M059J (cell line): ENCODE measurements at places on chromosomes 12 and 14.
A peak's percentile ranks its signal among the peaks of the same experiment; 100 is the strongest.

- no peak for DNase-seq
These were observed 52.6 kb downstream of the SAV1 start for GRCh38 chr14:50615552-50615951.

DNA sequence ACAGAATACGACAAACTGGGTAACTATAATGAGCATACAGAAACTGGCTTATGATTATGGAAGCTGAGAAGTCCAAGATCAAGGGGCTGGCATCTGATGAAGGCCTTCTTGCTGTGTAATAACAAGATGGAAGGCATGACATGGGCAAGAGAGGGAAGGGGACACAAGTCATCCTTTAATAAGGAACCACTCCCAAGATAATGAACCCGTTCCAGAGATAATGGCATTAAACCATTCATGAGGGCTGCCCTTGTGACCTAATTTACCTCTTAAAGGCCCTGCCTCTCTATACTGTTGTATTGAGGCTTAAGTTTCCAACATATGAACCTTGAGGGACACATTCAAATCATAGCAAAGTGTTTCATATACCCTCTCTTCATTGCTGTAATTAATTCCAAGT, 4.6 kb upstream of the VTI1B start:
- DNase-seq: no peak

DNA sequence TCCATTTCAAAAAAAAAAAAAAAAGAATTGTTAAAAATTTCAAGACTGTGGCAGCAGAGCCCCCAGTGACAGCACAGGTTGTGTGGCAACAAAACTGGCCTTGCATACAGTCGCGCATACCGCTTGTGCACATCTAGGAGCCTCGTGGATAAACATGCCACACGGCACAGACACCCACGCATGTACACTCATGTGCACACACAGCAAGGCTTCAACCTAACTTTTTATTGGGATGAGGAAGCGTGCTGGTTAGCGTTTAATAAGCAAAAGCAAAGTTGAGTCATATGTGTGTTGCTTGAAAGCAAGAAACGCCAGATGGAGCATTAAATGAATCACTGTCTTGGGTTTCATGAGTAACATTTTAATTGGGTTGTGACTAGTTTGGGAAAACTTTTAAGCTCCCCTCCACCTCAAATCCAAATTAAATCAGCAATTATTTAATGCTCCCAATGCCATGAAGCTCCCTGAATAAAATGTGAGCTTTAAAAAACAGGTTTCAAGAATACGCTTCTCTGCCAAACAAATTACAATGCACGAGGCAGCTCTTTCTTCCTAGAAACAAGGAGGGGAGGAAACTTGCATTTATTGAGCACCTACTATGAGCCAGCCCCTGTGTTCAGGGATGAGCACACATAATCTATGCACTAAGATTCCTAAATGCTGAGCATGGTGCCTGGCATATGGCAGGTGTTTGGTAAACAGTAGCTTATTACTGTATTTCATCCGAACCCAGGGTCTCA, 35.7 kb upstream of the EML1 start:
- peak; percentile 96 for DNase-seq

- peak; percentile 96 for DNase-seq
These were observed 116.5 kb downstream of the RFLNA start for GRCh38 chr12:124411281-124411878.

DNA sequence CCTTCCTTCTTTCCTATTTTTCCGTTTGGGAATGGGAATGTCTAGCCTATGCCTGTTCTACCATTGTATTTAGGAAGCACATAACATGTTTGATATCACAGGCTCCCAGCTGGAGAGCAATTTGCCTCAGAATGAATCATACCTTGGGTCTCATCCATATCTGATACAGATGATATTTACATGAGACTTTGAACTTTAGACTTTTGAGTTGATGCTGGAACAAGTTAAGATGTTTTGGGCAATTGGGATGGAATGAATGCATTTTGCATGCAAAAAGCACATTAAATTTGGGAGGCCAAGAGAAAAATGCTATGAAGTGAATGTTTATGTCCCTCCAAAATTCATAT, 61.9 kb upstream of the BEGAIN start:
- peak; percentile 75 for DNase-seq

DNA sequence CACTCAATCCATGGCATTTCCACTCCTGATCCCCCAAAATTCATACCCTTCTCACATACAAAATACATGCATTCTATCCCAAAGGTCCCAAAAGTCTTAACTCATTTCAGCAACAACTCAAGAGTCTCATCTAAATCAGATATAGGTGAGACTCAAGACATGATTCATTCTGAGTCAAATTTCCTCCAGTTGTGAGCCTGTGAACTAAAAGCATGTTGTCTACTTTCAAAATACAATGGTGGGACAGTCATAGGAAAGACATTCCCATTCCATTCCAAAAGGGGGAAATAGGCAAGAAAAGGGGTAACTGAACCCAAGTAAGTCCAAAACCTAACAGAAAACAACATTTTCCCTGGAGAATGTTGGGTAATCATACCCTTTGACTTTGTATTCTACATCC, 103.3 kb downstream of the C12orf75 start:
- DNase-seq: peak; percentile 86

- DNase-seq: no peak
These were observed 16.7 kb upstream of the FAM234B start for GRCh38 chr12:13027508-13027907.

DNA sequence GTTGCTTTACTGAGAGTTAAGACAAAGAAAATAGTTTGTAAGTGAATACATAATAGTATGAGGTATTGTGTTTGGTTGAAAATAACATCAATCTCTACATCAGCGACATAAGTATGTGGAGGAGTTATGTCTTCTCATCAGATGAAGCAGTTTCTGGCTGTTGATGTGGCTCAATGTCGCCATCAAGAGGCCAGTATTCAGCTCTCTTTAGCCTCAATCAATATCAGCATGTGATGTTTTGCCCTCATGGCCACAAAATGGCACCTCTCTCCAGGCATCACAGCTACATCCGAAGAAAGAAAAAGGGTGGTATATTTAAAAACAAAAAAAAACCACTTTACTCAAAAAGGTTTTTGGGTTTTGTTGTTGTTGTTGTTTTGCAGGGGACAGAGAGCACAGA, 302.3 kb upstream of the TMEM132C start:
- peak; percentile 65 for DNase-seq

DNA sequence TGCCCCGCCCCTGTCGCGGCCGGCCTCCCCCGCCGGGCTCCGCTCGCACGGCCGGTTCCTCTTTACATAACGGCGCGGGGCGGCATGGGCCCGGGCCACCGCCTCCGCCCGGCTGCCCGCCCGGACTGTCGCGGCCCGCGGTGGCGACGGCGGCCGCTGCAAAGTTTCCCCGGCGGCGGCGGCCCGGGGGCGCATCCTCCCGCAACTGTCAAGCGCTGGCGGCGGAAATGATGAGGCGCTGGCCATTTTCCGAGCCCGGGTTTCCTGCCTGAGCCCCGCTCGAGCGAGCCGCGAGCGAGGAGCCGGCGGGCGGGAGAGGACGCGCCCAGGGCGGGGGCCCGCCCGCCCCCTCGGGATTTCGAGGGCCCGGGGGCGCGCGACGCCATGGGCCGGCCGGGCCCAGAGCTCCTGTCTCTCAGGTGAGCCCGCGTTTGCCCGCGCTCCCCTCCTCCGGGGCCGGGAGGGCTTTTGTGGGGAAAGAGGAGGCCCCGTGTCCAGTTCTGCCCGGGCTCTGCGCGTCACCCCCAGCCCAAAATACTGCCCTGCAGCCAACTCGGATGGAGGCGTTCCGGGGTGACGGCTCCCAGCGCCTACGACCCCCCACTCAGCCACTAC, at the start of gene SH2B3:
TSS of gene SH2B3 (plus strand) at position 65 of the 615 bp plus-strand sequence. CDS start 12,223 bp downstream, outside the sequence.
- peak; percentile 60 for DNase-seq

DNA sequence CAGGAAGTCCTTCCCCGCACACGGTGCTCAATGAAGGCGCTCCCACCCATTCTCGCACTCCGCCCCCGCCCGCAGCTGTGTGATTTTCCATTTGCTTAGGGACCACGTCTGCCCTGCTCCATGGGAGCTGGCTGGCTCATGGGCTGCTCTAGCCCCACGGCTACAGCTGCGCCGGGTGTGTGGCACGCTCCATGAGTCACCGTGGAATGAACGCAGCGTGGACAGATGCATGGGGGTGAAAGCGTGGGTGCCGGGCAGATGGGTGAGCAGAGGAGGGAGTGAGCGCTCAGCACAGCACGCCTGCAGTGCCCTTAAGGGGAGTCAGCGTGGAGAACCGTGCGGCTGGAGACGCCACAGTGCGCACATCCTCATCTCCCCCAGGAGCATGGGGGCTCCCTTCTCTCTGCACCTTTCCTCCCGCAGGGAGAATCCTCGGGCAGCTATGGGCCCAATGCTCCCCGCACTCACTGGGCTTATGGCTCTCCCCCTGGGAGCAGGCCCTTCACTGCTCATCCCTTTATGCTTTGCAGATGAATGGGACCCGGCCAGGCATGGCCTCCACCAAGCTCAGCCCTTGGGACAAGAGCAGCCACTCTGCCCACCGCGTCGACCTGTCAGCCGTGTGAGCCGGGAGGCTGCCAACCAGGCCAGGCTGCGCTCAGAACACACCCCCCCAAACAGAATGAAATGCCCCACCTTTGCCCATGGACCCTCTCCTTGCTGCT, 185.1 kb downstream of the ADGRD1 start:
- no peak for DNase-seq

DNA sequence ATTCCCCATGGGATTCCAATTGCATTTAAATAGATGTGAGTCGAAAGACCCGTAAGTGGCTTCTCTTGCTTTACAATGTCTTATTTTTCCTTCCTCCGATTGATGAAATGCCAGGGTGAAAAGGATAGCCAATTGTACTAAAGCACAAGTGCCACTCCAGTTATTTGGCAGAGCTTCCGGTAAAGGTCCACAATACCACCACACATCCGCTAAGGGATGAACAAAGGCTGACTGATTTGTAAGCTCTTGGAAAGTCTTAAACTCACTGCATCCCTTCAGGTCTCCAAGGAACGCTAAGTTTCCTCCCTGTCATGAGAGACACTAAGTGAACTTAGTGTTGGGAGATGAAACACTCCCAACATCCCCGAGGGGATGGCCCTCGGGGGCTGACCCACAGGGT, 21.2 kb upstream of the RNASE1 start:
- DNase-seq: no peak

DNA sequence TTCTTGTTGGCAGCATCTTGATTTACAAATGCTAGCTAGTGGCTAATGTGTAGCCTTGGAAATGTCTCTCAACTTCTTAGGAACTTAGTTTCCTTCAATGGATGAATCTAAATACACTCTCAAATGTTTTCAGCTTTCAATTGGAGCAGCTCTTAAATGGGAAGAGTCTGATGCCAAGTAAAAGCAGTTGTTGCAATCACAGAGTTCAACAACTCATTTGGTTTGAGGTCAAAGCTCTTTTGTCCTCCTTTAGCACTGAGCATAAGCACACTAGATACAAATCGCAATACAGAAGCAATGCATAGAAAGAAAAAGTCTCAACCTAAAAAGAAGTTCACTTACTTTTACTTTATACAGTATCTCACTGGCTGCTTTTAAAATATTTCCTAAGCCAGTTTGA, 986.1 kb upstream of the FLRT2 start:
- DNase-seq: no peak

DNA sequence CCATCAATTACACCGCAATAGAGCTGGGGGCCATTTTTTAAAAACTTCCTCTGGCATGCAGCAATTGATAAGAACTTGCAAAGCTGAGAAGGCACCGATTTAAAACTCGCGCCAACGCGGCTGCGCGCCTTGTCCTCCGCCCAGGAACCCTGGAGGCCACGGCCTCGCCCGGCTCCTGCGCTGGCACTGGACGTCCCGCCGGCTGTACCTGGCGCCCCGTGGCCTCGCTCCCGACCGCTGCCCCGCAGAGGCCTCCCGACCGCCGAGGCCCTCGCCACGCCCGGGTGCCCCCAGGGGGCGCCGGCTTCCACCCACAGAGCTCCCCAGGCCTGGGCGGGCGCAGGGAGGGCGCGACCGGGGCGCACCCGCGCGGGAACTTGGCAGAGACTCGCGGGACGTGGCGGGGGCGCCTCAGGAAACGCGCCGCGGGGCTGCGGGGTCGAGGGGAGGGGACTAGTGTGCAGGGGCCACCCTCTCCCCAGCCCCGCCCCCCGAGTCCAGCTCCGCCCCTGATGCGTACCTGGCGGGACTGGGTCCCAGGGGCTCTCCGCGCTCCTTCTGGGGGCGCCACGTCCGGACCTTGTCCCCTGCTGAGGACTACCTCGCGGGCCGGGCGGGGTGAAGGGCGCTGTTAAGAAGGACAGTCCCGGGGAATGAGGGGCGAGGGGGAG, 65.7 kb downstream of the TNFAIP2 start:
- no peak for DNase-seq

DNA sequence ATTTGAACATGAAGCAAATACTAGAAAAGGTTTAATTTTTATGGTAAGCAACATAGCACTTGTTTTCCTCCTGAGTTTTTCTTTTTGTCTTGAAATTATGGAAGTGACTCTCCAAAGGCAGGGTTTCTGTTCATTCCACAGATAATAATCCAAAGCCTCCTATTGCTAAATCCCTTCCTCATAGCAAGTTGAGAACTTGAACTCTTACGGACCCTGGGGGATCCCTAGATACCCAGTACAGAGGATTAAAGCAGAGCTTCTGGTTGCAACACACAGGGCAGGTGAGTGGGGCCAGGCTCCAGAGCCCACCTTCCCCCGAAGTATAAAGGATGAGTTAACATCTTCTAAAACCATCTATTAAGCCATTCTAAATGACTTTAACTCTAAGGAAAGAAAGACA, 294.1 kb downstream of the RMST start:
- no peak for DNase-seq
